ENCODE measurements at places on chromosomes 5 and 9. TPM values are rescaled to one million over a fixed set of nuclear protein-coding genes. Genes with fewer than 3 reads are reported as not detected.

- no peak for DNase-seq
Measured at GRCh38 chr9:70805949-70806348, 315.5 kb downstream of the TRPM3 start.

GRCh38 chr9:32843295-32843694 is 60.0 kb downstream of the TMEM215 start:
- no peak for DNase-seq

DNA sequence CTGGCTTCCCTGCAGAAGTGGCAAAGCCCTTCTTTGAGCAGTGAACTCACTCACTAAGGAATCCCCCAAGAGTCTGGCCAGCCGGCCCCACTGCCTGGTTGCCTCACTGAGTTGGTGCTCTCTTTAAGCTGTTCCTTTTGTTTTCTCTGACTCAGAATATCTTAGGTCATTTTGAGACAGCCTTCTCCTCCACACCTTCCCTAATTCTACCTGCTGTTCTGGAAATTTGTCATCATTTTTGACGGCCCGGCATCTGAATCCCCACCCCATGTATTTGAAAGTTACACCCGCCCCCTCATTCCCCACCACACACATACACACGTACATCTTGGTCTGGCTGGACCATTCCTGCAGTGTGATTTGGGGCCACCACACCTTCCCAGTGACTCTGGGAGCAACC is 41.8 kb downstream of the FGF1 start:
- no peak for DNase-seq

GRCh38 chr5:159602434-159602833 is 272.1 kb upstream of the IL12B start:
- DNase-seq = no peak

DNA sequence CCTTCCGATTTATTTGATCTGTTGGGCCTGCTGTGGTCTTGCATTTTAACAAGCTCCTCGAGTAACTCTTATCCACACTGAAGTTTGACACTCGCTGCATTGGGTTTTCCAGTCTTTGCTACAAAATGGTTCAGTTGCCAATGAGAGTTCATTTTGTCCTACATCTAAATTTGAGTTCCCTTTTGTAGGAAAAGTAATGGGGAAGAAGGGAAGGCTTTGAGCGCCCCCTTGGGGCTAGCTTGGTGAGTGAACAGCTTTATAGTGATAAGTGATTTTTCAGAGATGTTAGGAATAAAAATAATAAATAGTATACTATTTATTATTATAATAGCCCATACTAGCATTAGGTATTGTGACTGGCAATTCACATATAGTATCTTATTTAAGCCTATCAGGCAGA is 89.9 kb upstream of the GNAQ start:
- DNase-seq = peak; percentile 45

DNA sequence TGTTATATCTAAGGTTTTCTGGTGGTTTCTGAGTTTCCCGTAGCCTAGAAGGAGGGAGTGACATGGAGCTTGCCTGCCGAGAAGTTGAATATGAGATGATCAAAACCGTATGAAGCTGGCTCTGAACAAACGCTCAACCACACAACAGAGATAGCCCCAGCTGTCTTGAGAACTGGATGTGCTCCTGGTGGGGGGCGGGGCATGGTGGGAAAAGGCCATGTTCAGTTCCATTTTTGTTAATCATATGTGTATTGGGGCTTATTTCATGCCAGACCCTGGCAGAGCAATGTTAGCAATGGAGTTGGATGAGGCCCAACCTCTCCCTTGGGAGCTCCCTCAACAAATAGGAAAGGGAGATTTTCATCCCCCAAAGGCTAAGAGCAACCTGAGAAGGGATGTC is 4.8 kb downstream of the CCL19 start:
- DNase-seq = no peak

- DNase-seq = no peak
Measured at GRCh38 chr9:117104716-117105495, 310.0 kb downstream of the ASTN2 start.

DNA sequence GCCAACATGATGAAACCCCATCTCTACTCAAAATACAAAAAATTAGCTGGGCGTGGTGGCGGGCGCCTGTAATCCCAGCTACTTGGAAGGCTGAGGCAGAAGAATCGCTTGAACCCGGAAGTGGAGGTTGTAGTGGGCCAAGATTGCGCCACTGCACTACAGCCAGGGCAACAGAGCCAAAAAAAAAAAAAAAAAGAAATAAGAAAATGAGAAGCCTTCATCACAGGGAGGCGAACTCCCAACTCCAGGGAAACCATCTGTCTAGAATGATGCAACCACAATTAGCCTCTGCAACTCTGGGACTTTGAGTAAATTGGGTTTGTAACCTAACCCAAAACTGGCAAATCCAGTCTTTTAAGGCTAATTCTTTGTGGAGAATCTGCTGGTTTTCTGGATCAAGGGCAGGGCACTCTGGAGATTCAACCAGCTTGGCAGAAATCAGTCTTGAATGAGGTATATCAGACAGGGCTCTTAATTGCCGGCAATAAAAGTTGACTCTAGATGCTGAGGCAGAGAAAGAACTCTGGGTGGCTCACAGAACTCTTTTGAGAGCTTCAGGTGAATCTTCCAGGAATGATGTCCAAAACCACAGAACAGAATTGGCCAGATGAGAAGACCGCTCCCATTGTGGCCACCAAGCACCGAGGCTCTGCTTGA is 9.9 kb downstream of the S100Z start:
- DNase-seq = no peak

GRCh38 chr5:98258939-98259338 is 514.5 kb upstream of the RGMB start:
- no peak for DNase-seq

DNA sequence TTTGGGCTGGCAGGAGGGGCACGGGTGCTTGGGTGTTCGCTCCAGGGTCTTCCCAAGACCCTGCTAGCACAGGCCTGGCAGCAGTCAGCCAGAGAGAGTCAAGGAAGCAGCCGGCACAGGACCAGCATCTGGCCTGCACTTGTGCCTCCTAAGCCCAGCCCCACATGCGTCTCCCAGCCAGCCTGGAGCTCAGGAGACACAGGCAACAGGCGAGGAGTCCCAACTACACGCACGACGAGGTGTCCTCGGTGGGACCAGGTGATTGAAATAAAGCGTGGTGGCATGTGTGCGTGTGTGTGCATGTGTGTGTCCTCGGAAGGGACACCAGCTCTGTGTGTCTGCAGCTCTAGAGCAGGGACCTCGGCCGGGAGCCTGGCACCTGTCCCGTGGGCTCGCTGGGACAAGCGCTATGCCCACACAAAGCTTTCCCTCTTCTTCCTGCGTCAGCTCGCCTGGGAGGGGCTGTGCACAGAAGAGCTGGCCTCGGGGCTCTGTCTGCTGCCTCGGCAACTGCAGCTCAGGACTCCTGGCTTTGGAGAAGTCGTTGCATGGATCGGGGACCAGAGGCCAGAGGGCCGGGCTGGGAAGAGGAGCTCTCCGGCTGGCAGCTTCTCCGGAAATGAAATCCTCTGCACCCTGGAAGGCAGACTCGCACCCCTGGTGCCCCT is 14.7 kb upstream of the SLC9A3 start:
- no peak for DNase-seq

DNA sequence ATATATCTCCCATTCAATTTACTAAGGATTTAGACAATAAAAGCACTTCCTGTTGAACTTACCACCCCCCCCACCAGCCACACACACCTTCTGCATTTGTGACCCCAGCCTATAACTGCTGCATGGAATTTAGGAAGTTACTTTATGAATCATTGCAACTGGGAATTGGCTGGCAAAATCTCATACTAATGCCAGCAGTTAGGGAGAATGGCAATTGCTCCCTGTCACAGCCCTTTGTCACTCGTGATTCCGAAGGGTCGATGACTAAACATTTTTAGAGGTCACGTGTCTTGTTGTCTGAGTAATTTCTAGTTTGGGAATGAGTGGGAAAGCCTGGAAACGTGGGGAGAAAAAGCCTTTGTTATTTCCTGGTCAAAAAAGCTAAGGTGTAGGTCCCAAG is 46.6 kb upstream of the PCA3 start:
- no peak for DNase-seq

DNA sequence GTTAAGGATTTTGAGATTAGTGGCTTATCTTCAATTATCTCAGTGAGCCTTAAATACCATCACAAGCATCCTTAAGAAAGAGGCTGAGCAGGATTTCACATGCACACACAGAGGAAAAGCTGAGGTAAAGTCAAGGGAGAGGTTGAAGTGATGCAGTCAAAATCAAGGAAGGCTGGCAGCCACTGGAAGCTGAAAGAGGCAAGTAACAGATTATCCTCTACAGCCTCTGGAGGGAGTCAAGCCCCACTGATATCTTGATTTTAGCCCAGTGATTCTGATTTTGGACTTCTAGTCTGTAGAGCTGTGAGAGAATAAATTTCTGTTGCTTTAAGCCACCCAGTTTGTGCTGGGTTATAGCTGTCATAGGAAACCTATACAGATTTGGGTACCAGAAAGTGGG is 80.1 kb downstream of the ANKRD31 start:
- no peak for DNase-seq

GRCh38 chr5:128538250-128539037 is 399 bp upstream of the FBN2 start:
- peak; percentile 89 for DNase-seq

- DNase-seq = no peak
Measured at GRCh38 chr5:160441311-160441781, 19.7 kb downstream of the PTTG1 start.

- no peak for DNase-seq
Measured at GRCh38 chr5:149422366-149423048, 43.4 kb upstream of the IL17B start.

GRCh38 chr5:82364497-82364896 is 86.3 kb upstream of the RPS23 start:
- peak; percentile 65 for DNase-seq

DNA sequence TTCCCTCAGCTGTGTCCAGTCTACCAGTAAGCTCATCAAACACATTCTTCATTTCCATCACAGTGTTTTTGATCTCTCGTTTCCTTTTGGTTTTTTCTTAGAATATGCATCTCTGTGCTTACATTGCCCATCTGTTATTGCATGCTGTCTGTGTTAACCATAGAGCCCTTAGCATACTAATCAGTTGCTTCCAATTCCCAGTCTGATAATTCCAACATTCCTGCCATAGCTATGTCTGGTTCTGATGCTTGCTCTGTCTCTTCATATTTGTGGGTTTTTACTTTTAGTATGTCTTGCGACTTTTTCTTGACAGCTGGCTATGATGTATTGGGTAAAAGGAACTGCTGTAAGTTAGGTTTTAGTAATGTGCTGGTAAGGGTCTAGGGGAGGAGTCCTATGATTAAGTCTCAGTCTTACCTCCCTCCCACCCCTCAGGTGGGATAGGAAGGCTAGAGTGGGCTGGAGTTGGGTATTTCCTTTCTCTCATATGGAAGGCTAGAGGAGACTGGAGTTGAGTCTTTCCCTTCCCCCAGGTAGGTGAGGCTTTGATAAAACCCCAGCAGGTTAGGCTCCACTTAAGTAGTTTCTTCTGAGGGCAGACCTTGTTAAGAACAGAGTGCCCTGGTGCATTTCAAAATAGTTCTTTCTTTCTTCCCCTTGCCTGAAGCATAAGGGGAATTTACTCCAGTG is 99.1 kb upstream of the RASGRF2 start:
- peak; percentile 43 for DNase-seq

The KIF20A gene
- 36.4 TPM for total RNA-seq

The PROB1 gene
- total RNA-seq = 5.2 TPM

The FBP2 gene
- total RNA-seq = not detected

The DAP gene
- 339 TPM for total RNA-seq

The GRXCR2 gene
- total RNA-seq = not detected

Measured in HFFc6 (cell line).